ENCODE measurements at places on chromosomes 5 and 9. TPM values are rescaled to one million over a fixed set of nuclear protein-coding genes. Genes with fewer than 3 reads are reported as not detected.

DNA sequence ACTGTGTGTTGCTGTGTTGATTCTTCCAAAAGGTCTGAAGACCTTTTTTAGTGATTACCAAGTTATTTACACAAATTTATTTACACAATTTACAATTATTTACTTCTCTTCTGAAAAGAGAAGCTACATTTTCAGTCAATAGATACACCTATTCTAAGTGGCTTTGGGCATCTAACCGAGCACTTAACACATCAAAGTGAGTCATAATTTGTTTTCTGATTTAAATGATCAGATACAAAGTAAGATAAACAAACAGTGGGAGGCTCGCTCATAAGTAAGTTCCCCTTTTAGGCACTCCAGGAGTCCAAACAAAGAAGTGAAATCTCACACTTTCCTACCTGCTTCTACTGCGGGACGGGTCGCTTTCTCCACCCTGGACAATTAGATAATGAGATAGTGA is 90.2 kb downstream of the APBA1 start:
- no peak for DNase-seq

The TXNDC8 gene
- not detected for total RNA-seq

The TEX48 gene
- not detected for total RNA-seq

DNA sequence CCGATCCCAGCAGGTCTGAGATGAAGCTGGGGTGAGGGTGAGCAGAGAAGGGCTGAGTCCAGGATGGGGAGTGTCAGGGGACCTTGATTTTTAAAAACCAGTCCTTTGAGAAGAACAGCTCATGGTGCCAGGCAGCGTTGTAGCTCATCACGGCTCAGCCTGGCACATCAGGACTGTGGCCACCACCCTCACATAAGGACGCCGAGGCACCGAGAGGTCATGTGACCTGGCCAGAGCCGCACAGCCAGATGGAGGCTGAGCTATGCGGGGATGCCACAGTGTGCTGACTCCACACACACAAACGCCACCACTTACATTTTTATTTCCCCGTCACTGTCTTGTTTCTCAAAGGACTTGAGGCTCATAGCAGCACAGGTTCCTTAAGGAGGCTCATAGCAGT is 32.9 kb upstream of the CEP72 start:
- DNase-seq = no peak
